ENCODE measurements at places on chromosomes 2 and 18.

GRCh38 chr2:171411791-171412483 is 21.9 kb downstream of the METTL8 start:
- DNase-seq, result no peak

GRCh38 chr18:62288665-62289008 is 36.5 kb upstream of the TNFRSF11A start:
- DNase-seq, result no peak

DNA sequence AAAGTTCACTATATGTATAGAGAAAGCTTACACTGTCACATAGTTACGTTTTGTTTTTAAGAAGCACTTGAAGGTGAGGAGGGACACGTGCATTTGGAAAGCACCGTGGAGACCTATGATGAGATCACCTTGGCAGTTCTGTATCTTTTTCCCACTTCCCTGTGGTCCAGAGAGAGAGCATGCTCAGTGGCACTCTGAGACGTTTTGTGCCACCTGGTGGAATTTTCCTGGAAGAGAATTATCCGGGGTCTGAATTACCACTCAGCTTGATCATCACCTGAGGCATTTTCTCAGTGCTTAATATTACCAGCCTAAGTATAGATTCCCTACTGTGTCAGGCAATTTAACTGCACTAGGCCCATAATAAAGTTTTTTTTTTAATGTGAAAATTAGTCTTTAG is 469.4 kb upstream of the SMIM21 start:
- DNase-seq, result no peak

GRCh38 chr2:173290046-173290445 is 64.6 kb upstream of the CDCA7 start:
- no peak for DNase-seq

DNA sequence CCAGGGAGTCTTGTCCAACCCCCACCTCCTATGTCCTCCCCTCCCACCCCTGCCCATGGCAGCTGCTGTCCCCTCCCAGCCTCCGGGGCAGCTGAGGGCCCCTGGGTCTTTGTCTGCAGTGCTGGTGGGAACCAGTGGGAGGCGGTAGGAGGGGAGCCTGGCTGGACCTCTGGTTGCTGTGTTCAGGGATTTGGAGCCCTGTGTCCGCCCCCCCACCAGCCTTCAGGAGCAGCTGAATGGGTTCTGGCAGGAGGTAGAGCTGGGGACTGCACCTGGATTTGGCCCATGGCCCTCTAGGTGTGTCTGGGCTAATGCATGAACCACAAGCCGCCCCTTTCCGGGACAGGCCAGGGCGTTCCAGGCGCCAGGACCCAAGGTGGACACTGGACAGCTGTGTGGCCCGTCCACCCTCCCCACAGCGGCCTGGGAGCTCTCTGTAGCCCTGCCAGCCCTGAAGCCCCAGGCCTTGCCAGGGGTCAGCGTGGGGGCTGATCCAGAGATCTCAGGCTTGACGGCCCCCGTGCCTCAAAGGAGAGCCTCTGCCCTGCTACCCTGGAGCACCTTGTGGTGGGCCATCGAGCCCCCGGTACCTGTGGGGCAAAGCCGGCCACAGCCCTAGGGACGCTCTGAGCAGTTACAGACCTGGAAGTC is 25.4 kb downstream of the GPC1 start:
- DNase-seq, result no peak

GRCh38 chr2:88530081-88530480 is 77.6 kb upstream of the FOXI3 start:
- no peak for DNase-seq

- DNase-seq, result no peak
Observed at GRCh38 chr2:180829836-180830235, 150.6 kb upstream of the UBE2E3 start.

Measured in stimulated activated CD4-positive, alpha-beta T cell treated with anti-CD3 and anti-CD28 coated beads, Interleukin-15, amount 100 ng/mL, for 1 hour (primary cell).